Stimulated activated CD8-positive, alpha-beta memory T cell treated with anti-CD3 and anti-CD28 coated beads, Interleukin-4, amount 100 ng/mL, for 1 hour (primary cell): ENCODE measurements at places on chromosomes 13 and 19.

- no peak for DNase-seq
These were observed 71.0 kb upstream of the SLC15A1 start for GRCh38 chr13:98823442-98823841.

DNA sequence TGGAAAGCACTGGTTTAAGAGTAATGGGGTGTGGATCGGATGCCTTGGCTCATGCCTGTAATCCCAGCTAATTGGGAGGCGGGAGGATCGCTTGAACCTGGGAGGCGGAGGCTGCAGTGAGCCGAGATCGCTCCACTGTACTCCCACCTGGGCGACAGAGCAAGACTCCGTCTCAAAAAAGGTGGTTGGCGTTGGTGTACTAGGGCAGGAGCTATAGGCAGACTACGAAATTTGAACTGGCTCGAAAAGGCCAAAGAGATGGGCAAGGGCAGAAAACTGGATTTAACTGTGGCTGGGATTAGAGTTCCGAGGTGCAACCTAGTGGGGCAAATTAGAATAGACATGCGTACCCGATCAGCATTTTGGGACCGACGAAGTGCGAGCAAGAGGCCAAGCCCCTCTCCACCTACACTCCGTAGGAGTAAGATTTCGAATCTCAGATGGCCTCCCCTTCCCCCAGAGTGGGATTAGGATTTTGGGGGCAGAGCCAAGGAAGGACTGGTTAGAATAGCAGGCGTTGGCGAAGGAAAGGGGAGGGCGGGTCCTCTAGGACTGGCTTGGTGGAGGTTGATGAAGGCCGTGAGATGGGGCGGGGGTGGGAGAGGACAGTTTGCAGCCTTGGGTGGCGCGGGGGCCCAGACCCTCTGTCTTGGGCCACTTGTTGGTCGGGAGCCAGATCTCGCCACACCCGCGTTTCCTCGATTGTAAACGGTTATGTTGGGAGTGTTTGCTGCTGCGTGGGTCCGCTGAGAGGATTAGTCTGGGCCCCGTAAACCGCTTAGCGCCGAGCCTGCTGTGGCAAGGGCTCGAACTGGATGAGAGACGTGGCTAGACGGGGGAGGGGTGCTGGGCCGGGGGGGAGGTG lies 2.0 kb upstream of the INAFM1 start:
- DNase-seq, result no peak

DNA sequence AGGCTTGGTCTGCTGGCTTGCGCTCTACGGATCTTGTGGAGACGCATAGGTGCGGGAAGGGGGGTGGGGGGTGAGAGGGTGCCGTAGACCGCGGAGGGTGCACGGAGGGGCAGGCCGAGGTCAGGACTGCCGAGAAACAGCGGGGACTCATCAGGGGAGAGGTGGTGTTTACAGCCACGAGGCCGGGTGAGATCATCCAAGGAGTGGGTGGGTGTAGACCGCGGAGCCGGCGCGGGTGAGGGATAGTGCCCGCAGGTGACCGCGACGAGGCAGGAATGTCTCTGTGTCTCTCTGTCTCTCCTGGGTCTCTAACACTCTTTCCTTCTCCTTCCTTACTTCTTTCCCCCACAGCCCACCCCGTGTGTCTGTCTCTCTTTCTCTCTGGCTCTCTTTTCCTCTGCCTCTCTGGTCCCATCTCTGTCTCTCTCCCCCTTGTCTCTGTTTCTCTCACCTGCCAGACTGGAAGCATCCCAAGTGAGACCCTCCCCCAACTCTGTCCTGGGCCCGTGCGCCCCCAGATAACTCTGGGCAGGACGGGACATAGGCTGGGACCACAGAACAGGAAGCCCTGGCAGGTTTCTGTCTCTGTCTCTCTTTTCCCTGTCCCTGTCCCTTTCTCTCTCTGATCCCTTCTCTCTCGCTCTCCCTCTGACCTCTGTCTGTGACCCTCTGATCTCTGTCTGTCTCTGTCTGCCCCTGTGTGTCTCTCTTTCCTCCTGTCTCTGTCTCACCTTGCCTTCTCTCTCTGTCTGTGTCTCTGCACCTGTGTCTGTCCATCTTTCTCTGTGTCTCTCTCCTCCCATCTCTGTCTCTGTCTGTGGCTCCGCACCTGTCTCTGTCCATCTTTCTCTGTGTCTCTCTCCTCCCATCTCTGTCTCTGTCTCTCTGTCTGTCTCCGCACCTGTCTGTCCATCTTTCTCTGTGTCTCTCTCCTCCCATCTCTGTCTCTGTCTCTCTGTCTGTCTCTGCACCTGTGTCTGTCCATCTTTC lies 1.8 kb upstream of the KLK4 start:
- DNase-seq, result no peak

DNA sequence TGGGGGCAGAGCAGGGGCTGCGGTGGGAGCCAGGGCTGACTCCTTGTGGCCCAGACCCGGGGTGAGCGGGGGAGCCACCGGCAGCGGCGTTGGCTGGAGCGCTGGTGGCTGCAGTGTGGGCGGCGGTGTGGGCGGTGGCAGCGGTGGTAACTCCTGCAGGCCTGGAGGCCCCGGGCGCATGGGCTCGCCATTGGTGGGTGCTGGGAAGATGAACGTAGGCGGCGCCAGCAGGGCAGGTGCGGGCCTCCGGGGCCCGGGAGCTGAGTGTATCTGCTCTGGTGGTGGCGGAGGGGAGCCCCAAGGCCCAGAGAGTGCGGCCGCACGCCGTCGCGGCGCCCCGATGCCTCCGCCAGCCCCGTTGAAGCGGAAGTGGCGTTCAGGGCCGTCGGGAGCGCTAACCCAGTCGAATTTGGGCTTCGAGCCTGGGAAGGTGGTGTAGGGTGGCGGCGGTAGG lies 2.0 kb downstream of the GGN start:
- DNase-seq, result no peak

- DNase-seq, result no peak
These were observed 1131.1 kb downstream of the SLITRK1 start for GRCh38 chr13:82751206-82751605.

- no peak for DNase-seq
These were observed 30.0 kb downstream of the PCDH9 start for GRCh38 chr13:67200183-67200582.

GRCh38 chr19:45354241-45354842 lies 13.8 kb downstream of the KLC3 start:
- DNase-seq, result no peak

GRCh38 chr19:1756264-1756663 lies 3.0 kb downstream of the ONECUT3 start:
- no peak for DNase-seq

GRCh38 chr13:36357692-36358091 lies 11.5 kb upstream of the SPART start:
- DNase-seq, result no peak

- DNase-seq, result no peak
These were observed 3.6 kb downstream of the CD37 start for GRCh38 chr19:49338691-49339300.

DNA sequence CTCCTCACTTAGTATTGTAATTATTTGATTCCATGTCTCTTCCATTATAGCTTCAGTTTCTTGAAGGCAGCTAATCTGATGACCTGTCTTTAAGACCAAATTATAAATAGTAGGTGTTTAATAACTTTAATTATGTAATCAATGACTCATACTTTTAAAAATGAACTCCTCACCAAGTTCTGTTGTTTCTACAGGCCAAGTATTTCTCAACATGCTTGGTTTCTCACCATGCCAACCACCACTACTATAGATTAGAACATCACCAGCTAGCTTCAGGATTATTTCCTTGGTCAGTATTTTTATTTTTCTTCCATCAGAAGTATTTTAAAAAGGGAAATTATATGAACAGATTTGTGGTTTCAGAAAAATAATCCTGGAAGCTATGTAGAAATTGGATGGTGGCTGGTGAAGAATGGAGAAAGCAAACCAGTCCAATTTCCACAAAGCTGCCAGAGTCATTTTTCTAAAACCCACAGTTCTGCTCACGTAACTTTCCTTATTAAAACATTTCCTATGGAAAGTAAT lies 237.7 kb upstream of the DACH1 start:
- no peak for DNase-seq

DNA sequence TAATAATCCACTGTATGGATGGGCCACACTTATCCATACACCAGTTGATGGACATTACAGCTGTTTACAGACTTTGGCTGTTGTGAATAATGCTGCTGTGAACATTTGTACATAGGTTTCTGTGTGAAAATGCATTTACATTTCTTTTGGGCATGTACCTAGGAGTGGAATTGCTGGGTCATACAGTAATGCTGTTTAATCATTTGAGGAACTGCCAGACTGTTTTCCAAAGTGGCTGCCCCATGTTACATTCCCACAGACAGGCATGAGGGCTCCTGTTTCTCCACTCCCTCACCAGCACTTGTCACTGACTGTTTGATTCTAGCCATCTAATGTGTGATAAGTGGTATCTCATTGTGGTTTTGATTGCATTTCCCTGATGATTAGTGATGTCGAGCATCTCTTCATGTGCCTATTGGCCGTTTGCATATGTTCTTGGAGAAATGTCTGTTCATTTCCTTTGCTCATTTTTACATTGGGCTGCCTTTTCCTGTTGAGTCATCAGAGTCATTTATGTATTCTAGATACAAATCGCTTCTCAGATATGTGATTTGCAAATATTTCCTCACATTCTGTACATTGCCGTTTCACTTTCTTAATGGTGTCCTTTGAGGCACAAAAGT lies 12.8 kb downstream of the TMEM255B start:
- DNase-seq, result no peak

DNA sequence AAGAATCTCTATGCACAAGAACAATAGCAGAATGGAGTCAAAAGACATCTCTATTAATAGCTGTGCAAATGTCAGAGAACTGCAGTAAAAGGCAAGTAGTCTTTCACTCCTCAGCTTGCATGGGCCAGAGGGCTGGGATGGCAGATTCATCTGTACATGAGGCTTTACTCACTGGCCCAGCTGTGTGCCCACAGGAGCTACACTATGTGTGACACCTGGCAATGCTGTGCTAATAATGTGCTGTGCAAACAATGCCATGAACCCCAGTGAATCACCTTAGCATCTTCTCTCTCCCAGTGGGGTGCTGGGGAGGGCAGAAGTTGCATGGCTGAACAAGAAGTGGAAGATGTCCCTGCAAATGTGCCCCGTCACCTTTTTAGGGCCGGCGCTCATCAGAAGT lies 73.1 kb downstream of the KL start:
- no peak for DNase-seq

DNA sequence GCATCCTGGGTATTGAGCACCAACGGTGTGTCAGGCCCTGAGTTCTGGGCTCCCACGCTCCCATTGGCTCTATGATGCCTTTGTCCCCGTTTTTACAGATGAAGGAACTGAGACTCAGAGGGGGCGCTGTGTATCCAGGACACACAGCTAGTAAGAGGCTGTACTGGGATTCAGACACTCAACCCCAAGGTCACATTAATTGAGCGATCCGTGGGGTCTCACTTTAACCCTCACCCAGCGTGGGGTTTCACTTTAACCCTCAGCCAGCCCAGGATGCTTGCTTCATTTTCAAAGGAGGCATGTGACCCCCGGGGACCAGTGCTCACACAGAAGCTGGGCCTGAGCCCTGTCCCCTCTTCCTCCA lies 42.6 kb downstream of the CYP4F22 start:
- no peak for DNase-seq

DNA sequence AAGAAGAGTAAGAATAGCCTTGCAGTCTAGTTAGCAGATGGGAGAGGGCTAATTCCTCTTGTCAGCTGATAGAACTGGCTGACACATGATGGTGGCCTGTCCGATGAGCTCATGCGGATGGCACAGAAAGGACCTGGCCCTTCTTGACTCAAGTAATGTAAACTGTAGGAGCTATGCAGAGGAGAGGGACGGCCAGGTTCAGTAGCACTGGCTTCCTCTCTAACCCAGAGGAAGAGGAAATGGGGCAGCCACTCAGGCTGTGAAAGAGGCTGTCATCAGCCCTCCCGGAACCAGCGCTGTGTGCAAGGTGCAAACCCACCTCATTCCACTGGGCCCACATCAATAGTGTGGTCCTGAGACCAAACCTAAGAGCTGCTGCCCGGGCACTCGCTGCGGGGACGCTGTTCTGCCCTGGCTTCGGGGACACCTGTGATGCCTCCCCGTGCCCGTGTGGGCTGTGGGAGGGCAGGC lies 30.8 kb upstream of the USE1 start:
- peak; percentile 37 for DNase-seq

DNA sequence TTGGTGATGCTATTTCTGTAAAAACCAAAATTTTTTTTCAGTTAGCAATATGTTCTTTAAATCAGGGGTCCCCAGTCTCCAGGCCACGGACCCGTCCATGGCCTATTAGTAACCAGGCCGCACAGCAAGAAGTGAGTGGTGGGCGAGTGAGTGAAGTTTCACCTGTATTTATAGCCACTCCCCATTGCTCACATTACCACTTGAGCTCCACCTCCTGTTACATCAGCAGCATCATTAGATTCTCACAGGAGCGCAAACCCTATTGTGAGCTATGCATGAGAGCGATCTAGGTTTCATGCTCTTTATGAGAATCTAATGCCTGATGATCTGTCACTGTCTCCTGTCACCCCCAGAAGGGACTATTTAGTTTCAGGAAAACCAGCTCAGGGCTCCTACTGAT lies 58.9 kb upstream of the SLC7A1 start:
- DNase-seq, result no peak

GRCh38 chr19:5238700-5239099 lies 101.9 kb downstream of the PTPRS start:
- DNase-seq, result no peak

DNA sequence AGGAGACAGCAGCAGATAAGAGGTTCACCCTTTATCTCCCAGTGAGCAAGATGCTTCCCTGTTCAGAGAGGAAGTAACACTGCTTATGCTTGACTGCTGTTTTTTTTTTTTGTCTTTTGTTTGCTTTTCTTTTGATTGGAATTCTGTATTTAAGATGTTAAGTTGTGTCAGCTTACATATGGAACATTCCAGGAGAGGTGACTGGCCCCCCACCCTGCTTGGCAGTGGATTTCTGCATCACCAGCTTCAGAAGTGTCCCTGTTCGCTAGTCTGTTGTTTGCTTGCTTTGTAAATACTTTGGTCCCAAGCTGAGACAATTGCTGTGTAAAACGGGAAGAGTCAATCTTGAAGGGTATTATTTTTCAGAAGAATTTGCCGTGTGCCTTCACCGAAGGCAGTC lies 43.0 kb downstream of the IFT88 start:
- no peak for DNase-seq

DNA sequence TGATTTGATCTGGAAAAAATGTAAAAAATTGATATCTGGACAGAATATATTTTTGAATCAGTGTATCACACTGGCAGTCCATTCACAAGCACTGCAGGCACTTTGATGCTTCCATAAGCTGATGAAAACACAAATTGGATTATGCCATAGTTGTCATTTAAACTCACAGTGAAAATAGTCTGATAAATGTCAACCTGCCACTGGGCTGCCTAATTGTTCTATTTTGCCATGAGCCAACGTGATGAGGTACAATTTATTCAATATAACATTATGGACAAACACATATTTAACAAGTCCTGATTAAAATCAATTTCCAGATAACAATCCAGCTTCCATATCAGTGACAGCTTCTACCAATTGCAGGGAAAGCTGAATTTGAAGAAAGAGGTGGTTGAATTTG lies 1244.9 kb downstream of the EFNB2 start:
- DNase-seq, result no peak

GRCh38 chr19:40827386-40828247 lies 22.6 kb downstream of the CYP2A6 start:
- no peak for DNase-seq

GRCh38 chr13:113410472-113411201 lies 42.7 kb downstream of the ADPRHL1 start:
- DNase-seq, result no peak

- DNase-seq, result no peak
These were observed 93.8 kb upstream of the RAP2A start for GRCh38 chr13:97339988-97340749.

- DNase-seq, result no peak
These were observed 100.4 kb downstream of the ING1 start for GRCh38 chr13:110813646-110814624.

GRCh38 chr13:45700971-45701900 lies 884 bp upstream of the CBY2 start:
- no peak for DNase-seq
